ENCODE measurements at places on chromosomes 3 and 15.
A peak's percentile ranks its signal among the peaks of the same experiment; 100 is the strongest.

DNA sequence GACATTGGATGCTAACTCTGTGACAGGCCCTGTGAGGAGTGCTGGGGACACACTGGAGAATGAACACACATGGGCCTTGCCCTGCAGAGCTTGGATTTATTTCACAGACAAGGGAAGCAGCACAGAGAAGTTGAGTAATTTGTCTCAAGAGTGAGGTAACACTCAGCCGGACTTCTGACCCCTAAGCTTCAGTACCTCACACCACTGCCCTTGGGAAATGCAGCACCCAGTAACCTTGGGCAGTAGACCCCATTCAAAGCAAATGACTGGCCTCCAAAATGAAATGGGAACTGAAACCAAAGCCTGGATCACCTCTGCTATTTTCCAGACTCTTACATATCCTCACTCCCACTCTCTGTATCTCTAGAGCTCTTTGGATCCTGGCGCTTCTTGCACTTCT, 37.3 kb downstream of the RFT1 start:
- no peak for DNase-seq

DNA sequence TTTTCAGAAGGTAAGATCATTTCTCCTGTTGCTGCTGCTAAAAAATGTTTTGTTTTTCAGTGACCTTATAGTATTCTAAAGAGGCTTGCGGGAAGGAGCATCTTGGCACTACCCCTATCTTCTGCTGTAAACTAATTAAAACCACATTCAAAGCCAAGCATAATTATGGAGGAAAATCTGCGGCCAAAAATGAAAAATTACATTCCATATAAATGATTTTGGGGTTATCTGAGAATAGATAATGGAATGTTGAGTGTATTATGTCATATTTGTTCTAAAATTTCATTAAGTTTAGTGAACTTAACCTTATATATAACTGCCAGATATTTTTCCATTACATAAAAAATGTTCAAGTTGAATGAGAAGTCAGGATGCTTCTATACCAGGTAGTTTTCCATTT, 170.4 kb upstream of the TMC3 start:
- DNase-seq: no peak

- DNase-seq: peak; percentile 83
Measured at GRCh38 chr15:43508991-43509659, 8.3 kb upstream of the MAP1A start.

GRCh38 chr3:193744822-193745684, 152.0 kb downstream of the OPA1 start:
- no peak for DNase-seq

DNA sequence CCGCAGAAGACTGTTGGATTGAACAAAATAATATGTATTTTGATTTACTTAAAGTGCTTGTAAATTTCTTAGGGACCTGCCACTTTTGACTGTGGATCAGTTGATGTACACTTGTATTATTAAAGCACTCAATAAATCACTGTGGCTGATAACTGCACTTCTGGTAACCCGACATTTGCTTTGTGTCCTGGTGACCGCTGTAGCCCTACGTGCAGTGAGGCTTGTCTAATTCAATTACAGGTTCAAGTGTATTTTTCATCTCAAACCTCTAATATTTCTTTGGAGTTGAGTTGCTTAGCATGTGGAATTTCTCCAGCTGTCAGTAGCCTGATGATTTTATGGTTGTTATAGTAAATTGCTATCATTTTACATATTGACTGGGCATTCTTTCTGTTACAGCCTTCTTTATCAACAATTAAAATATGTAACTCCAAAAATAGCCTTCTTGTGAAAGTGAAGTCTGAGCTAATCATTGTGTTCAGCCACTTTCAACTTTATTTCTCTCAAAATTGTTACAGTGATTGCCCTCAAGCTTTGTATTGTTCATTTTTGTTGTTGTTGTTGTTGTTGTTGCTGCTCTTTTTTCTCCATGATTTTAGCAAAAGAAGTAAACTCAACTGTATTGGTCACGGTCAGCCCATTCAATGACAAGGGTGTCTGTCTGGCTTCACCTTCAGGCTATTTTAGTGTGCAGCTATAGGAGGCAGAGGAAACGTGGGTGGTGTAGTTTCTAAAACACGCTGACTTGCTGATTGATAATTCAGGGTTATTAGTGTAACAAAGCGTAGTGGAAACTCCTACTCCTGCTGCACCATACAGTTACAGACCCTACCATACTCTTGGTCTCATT, 215.1 kb upstream of the UBE2E1 start:
- DNase-seq: no peak

Data from RKO (cell line).